ENCODE measurements at places on chromosomes 5 and 9.
A peak's percentile ranks its signal among the peaks of the same experiment; 100 is the strongest.

- DNase-seq, result peak; percentile 62
These were observed 112.9 kb downstream of the CAMK4 start for GRCh38 chr5:111337133-111337532.

- no peak for DNase-seq
These were observed 36.2 kb upstream of the PTCH1 start for GRCh38 chr9:95552814-95553546.

DNA sequence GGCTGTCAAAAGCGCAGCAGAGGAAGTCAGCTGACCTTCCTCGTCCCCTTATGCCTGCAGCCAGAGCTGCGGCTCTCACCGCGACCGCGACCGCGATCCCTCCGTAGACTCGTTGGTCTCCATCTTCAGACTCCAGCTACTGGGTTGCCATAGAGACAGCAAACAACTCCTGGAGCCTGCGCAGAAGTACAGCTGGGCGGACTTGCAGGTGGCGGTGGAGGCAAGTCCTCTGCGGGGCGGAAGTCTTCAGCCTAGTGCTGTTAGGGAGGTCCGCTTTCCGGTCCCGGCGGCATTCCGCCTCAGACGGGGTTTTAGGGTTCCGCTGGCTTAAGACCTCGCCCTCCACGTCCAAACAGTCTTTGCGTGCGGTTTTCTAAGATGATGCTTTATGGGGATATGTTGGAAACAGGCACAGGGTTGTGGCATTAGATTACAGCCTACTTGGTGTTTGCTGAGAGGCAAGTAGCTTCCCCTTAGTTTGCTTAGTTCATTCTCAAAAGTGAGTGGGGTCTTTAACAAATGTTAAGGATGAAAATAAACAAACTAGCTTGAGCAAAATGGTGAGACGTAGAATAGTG lies at the start of gene SPAG8:
Gene SPAG8 (minus strand): TSS at position 238 of the 578 bp plus-strand sequence. CDS start 115 bp downstream, at position 123.
- DNase-seq, result peak; percentile 97

- DNase-seq, result peak; percentile 90
These were observed 16.1 kb downstream of the GBGT1 start for GRCh38 chr9:133147412-133148198.
